Activated CD4-positive, alpha-beta T cell treated with anti-CD3 and anti-CD28 coated beads for 48 hours (primary cell): ENCODE measurements at places on chromosomes 7 and 10.

- DNase-seq, result no peak
These were observed 1.2 kb upstream of the AKR1E2 start for GRCh38 chr10:4824791-4825310.

GRCh38 chr7:80593869-80594586, 44.4 kb upstream of the CD36 start:
- DNase-seq, result no peak

- no peak for DNase-seq
These were observed 196.6 kb upstream of the KIAA1217 start for GRCh38 chr10:24012249-24012803.

- no peak for DNase-seq
These were observed 33.6 kb downstream of the ST7 start for GRCh38 chr7:116986611-116987565.

- DNase-seq, result no peak
These were observed 254.0 kb upstream of the PPP2R2D start for GRCh38 chr10:131646551-131647525.
